NCI-H1048 (cell line): ENCODE measurements at places on chromosomes 7 and 10.

DNA sequence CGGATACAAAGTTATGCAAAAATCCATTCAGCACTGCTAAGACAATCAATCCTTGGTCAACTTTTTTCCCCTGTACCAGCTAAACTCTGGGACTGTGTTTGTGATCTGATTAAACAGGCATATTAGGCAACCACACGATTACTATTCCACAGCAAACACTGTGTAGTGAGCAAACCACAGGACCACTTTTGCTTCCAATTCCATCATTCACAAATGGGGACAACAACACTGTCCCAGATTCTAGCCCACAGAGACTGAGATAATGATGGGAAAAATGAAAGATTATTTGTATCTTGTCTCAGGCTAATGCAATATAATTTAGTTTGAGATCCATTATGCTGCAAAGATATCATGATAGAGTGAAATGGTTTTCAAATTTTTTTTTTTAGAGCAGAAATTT, 163.7 kb upstream of the AOAH start:
- DNase-seq, result no peak

DNA sequence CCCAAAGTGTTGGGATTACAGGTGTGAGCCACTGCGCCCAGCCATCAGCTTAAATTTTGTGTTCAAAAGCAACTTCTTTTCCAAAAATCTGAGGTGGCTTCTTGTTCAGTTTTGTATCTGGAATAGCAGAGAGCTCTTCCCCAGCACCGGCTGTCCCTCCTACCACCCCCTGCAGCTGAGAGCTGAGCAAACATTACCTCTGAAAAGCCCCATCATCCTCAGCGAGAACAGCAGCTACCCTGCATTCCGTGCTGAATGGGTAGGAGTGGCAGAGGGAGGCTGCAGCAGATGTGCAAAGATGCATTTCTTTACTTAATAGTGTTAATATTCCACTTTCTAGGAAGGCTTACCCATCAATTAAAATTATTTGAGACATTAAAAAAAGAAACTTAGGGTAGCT, 31.8 kb downstream of the CCM2 start:
- no peak for DNase-seq

GRCh38 chr7:130275826-130276297, 9.2 kb downstream of the CPA2 start:
- no peak for DNase-seq

- no peak for DNase-seq
Measured at GRCh38 chr10:13383399-13383761, 35.3 kb upstream of the SEPHS1 start.

DNA sequence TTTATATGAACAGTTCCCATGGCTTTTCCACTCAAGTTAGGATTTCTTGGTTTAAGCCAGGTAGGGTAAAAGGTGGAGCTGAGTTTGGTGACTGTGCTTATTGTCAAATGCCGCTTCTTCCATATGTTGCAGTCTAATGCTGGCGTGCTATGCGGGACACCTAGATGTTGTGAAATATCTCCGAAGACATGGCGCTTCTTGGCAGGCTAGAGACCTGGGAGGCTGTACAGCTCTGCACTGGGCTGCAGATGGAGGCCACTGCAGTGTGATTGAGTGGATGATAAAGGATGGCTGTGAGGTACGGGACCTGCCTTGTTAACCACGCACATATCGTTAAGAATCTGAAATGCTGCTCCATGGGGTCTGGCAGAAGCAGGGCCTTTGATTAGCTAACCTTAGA, 108.4 kb downstream of the FANK1 start:
- DNase-seq, result no peak

- DNase-seq, result no peak
Measured at GRCh38 chr10:110695539-110695886, 51.4 kb downstream of the RBM20 start.

GRCh38 chr7:130272381-130273080, 5.9 kb downstream of the CPA2 start:
- DNase-seq, result no peak

GRCh38 chr10:131635564-131636015, 265.2 kb upstream of the PPP2R2D start:
- no peak for DNase-seq

DNA sequence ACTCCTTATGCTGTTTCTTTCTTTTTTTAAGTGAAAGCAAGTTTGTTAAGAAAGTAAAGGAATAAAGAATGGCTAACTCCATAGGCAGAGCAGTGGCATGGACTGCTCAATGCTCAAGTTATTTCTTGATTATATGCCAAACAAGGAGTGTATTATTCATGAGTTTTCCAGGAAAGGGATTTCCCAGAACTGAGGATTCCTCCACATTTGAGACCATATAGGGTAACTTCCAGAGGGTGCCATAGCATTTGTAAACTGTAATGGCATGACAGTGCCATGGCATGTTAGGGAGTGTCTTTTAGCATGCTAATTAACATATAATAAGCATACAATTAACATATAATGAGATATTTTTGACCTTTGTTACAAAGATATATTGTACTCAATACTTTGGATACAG, 1034.5 kb upstream of the PHF14 start:
- no peak for DNase-seq

DNA sequence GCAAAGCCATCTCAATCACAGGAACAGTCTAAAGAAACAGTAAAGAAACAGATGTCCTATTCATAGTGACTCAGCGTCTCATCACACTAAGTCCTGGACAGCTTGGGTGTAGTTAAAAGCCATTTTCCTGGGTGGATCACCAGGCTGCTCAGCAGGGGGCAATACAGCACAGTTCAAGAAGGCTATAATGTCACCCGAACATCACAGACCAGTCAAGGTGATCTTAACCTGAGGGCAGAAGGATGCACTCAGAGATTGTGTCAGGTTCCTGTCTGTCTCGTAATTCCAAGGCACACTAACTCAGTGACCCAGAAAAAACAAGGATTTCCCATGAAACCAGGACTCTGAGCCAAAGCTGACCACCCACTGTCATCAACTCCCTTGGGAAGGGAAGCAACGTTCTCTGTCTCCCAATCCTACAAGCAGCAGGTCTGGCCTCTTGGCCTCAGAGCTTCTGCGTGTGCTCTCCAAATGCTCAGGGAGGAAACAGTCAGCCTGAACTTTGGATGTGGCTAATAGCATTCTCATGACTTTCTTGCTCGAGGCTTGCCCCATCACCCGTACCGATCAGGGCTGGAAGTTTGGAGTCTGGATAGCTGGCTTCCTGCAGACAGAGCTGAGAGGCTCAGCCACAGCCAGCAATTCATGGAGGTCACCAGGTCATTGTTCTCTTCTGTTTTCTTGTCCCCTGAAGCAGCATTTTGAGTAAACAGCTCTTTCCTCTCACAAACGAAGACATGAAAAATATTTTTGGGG, 90.4 kb upstream of the FAM171A1 start:
- no peak for DNase-seq

- DNase-seq, result no peak
Measured at GRCh38 chr7:103704701-103705100, 258.7 kb upstream of the SLC26A5 start.

GRCh38 chr10:89296220-89296648, 5.6 kb upstream of the IFIT2 start:
- no peak for DNase-seq

GRCh38 chr7:1758028-1758858, 88.2 kb downstream of the ELFN1 start:
- DNase-seq, result no peak

- DNase-seq, result no peak
Measured at GRCh38 chr10:60707841-60708240, 70.4 kb upstream of the CDK1 start.

DNA sequence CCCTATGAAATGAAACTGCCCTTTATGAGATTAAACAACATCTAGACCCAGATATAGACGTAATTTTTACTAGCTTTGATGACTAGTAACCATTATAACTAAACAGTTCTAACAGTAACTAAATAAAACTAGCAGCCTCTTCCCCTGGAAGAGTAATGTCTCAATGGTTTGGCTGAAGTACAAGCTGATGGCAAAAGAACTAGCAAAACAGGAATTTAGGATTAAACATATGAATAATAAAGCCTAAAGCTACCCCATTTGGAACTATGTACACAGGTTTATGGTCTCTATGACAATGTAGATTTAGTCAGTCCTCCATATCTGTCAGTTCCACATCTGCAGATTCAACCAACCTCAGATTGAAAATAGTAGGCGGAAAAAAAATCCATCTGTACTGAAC, 6.4 kb downstream of the DPY19L1 start:
- no peak for DNase-seq

GRCh38 chr10:71603150-71603549, 116.4 kb downstream of the C10orf105 start:
- no peak for DNase-seq

- no peak for DNase-seq
Measured at GRCh38 chr10:95341716-95342130, 50.9 kb upstream of the PDLIM1 start.

GRCh38 chr10:93947055-93947454, 46.7 kb upstream of the PLCE1 start:
- DNase-seq, result no peak

DNA sequence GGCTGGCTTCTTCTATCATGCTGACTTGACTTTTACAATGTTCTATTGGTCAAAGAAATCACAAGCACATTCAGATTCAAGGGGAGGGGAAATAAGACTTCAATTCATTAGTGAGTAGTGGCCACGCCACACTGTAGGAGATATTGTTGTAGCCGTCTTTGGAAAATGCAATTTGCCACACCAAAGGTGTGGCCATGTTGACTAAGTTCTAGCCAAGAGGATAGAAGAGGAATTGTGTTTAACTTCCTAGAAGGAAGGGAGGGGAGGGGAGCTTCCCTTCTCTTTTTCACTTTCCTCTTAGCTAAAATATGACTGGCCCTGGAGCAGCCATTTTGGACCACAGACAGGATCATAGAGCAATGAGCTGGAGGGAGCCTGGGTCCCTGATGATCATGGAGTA, 3.4 kb upstream of the PRKAR2B start:
- DNase-seq, result no peak

DNA sequence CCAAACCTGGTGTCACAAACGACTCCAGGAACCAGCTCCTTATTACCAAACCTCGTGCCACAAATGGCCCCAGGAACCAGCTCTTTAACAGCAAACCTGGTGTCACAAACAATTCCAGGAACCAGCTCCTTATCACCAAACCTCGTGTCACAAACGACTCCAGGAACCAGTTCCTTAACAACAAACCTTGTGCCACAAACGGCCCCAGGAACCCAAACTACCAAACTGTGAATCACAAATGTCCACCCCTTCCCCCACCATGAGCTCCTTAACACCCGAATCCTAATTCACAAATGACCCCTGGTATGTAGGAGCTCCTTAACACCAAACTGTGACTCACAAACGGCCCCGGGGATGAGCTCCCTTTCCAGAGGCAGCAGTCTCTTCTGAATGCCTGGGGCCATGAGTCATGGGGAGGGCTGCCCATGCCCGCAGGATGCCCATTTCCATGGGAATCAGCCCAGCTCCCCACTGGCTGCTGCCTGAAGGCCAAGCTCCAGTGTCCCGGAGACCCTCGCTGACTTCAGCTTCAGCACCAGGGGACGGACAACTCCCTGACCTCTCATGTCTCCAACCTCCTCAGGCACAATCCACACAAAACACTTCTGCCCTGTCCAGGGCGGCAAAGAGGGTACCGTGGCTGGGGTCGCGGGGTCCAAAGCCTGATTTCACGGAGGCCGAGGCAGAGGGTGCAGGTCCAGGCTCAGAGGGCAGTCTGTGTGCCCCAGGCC, 213.1 kb downstream of the ELFN1 start:
- no peak for DNase-seq

GRCh38 chr10:91891125-91892001, 17.9 kb downstream of the FGFBP3 start:
- no peak for DNase-seq

DNA sequence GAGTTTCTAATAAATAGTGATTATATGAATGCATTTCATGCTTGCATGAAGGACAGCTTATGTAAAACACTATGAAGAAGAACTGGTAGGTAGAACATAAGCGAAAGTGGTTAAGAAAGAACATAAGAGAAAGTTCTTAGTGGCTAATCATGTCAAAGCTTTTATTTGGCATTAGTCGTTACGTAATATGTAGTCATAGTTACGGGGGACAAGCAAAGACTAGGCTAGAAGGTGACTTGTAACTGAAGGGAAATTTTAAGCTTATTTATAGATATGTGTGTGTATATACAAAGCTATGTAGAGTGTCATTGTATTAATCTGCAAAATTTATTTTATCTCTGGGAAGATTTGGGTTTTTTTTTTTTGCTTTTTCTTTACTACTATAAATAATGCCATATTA, 36.9 kb downstream of the CAPZA2 start:
- DNase-seq, result no peak

- DNase-seq, result no peak
Measured at GRCh38 chr10:69348816-69349541, 67.7 kb downstream of the TACR2 start.

GRCh38 chr10:116272440-116273283, at the start of gene GFRA1:
GFRA1 (minus strand) TSS chr10:116273206; CDS start chr10:116272029, 1,177 bp downstream.
- no peak for DNase-seq

DNA sequence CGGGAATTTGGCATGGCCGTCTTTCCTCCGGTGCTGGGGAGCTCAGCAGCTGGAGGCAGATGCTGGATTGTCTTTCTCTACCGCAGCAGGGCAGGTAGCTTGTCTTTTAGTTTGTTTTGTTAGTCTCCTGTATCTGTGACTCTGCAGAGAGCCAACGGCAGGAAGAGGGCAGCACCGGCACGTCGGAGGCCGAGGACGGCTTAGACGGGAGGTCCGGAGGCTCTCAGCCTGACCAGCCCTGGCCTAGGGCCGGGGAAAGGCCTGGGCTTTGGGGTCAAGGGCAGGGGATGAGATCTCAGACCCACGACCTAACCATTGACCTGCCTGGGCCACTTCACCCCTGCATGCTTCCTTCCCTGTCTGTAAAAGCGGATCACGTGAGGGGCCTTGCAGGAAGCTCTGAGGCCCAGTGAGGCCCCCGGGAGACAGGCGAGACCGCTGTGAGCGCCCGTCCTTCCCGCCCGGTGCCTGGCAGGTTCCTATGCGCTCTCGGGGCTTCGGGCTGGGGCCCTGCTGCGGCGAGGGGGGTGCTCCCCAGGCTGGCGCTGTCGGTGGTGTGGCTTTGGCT, 72.7 kb downstream of the LHPP start:
- DNase-seq, result no peak

DNA sequence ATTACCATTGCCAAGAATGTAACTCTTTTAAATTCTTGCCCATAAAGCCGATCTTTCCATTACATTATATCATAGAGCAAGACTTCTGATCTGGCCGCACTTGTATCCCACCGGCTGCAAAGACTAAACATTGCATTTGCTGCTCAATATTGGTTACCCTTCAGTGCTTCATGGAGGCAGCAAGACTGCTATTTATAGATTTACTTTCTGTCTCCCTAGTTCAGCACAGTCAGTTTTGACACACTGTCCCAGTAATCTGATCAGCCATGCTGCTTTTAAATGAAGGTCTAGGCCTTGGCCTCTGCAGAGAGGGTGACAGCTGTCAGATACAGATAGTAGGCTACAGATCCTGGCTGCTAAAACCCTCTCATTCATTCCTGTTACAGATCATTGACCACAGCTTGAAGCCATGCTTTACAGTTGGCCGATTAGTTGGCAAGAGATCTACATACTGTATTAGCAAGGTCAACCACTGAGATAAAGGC, 562.6 kb upstream of the GALNT17 start:
- DNase-seq, result no peak

- no peak for DNase-seq
Measured at GRCh38 chr7:123802249-123802648, 42.7 kb upstream of the HYAL4 start.

GRCh38 chr7:81209059-81209458, 290.2 kb upstream of the SEMA3C start:
- DNase-seq, result no peak
